Fibroblast of skin of back (primary cell): ENCODE measurements at places on chromosomes 5 and 9.

DNA sequence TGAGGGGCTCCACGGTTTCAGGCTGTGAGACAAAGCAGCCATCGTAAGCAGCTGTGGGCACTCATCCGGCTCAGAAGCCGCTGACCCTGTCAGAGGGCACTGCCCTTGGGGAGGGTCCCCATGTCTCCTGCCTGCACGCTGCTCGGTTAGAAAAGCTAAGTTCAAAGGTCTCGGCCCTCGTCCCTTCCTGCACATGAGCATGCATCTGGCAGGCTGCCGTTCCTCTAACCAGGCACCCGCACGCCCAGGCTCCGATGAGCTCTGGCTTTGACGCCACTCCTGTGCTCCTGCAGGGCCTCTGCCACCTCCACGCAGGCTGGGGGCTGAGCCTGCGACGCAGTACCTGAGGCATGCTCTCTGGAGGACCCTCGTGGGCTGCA lies 51.3 kb downstream of the NKD2 start:
- DNase-seq, result no peak

- DNase-seq, result peak; percentile 74
Measured at GRCh38 chr5:168085261-168086031, 206.0 kb upstream of the WWC1 start.

DNA sequence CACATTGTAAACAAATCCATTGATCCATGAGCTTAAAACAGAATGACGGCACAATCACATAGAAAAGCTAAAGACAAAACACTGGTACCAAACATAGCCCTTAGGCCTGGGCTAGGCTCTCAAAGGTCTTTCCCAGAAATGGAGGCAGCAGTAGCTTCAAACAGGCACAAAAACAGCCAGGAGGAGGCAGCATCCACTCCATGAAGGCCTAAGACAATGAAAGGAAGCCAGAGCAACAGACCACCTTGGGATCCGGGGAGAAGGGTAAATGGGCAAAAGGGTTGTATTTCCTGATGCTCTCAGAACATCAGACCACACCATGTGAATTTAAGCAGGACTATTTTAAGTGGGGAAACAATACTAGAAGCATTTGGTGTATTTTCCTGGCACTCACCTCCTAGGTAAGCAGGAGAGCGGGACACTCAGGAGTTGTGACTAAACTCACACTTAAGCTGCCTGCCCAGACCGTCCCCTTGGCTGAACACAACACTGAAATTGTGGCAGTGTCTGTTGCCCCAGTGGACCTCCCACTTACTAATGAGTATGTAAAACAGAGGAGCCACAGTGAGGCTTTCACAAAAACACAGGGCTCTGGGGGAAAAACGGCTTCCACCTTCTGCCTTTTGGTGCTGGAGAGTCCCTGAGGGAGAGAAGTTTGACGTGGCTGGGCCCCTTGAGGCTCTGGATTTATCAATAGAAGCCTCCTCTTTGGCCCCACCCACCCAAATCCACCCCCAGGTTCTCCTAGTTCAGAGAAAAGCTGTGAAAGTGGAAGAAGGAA lies 11.9 kb downstream of the GNPDA1 start:
- peak; percentile 31 for DNase-seq

- DNase-seq, result no peak
Measured at GRCh38 chr9:134233022-134233421, 68.7 kb upstream of the RNU6ATAC start.

DNA sequence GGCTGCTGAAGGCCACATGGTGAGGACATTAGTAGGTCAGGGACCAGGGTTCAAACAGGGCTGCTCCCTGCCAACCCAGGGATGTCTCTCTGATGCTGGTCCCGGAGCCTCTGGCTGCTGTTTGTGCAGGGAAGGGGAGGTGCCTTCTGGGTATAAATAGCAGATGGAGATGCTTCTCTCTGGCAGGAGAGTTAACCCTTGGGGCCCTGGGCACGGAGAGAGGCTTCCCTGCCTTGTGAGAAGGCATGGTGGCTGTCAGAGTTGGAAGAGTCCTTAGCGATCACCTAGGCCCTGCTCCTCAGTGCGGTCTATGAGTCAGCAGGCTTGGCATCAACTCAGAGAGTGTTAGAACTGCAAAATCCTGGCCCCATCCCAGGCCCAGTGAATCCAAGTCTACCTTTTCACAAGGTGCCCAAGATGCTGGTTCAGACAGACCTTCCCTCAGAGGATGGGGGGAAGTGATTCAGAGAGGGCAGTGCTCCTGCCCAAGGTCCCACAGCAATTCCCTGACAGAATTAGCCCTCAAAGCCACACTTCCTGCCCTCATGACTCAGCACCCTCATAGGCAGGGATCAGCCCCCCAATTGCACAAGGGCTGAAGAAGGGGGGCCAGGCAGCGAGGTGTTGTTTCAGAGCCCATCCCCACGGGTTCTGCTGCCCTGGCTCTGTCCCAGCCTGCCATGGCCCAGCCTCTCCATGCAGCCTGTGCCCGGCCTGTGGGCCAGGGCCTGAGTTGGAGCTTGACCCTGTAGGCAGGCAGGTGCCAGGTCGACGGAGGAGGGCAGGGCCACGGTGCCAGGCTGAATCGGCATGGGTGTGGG lies 25.6 kb downstream of the CAMK2A start:
- DNase-seq, result peak; percentile 86

DNA sequence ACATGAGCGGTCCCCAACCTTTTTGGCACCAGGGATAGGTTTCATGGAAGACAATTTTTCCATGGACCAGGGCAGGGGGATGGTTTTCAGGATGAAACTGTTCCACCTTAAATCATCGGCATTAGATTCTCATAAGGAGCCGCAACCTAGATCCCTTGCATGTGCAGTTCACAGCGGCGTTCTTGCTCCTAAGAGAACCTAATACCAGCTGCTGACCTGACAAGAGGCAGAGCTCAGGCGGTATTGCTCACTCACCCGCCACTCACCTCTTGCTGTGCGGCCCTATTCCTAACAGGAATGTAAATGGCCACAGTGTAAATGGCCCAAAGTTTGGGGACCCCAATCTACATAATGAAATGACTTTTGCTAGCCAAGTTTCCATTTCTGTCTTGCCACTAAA lies 3.1 kb upstream of the PLIN2 start:
- no peak for DNase-seq

- no peak for DNase-seq
Measured at GRCh38 chr5:181149806-181150733, 2.7 kb downstream of the OR2V2 start.

GRCh38 chr9:124261736-124262648 lies 4.2 kb downstream of the NEK6 start:
- no peak for DNase-seq

- no peak for DNase-seq
Measured at GRCh38 chr9:127336086-127336485, 60.9 kb upstream of the SLC2A8 start.

DNA sequence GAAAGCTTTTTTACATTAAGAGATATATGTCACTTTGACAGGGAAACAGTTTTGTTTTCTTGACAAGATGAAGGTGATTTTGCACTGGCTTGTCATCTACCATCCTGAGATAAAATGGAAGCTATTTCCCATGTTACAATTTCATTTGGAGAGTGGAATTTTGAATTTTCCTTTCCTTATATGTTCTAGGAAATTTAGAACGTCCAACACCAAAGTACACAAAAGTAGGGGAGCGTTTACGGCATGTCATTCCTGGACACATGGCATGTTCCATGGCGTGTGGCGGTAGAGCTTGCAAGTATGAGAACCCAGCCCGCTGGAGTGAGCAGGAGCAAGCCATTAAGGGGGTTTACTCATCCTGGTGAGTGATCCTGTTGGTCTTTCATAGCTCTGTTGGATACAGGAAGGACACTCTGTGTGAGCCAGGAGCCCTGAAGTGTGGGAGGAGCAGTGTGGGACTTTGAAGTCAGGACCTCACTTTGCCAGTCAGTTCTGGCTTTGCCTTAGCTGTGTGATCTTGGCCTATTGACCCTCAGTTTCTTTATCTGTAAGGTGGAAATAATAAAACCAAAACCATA lies 887 bp downstream of the PTPDC1 start:
- DNase-seq, result peak; percentile 60

- DNase-seq, result peak; percentile 91
Measured at GRCh38 chr9:87375397-87376073, 122.1 kb upstream of the DAPK1 start.

GRCh38 chr5:43348207-43348606 lies 35.0 kb upstream of the HMGCS1 start:
- DNase-seq, result no peak

GRCh38 chr5:67149057-67149950 lies 47.3 kb downstream of the CD180 start:
- DNase-seq, result no peak

DNA sequence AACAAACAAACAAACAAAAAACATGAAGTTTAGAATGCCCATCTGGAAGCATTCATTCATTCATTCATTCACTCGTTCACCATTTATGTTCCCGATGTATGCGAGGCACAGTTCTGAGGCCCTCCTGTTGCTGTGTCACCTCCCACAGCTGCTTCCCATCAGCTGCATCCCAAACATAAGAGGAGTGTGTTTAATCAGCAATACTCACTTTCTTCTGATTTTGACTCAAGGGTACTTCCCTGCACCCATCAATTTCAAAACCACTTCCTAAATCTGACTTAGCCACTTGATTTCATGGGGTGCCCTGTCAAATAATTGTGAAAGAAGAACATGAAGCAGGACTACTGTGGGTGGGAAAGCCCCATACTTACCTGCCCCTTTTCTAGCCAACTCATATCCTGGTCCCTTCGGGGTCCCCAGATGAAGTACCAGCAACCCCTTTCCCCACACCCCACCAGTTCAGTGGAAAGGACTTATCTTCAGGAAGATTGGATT lies 128.0 kb upstream of the IL12B start:
- no peak for DNase-seq

DNA sequence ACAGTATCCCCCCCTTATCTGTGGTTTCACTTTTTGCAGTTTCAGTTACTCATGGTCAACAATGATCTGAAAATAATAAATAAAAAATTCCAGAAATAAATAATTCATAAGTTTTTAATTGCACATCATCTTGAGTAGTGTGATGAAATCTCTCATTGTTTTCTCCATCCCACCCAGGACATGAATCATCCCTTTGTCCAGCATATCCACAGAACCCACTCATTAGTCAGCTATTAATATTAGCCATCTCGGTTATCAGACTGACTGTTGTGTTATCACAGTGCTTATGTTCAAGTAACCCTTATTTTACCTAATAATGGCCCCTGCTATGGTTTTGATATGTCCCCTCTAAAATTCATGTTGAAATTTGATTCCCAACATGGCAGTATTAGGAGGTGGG lies 40.7 kb downstream of the FAM114A2 start:
- DNase-seq, result no peak

- no peak for DNase-seq
Measured at GRCh38 chr5:92064993-92065392, 681.9 kb upstream of the ARRDC3 start.

DNA sequence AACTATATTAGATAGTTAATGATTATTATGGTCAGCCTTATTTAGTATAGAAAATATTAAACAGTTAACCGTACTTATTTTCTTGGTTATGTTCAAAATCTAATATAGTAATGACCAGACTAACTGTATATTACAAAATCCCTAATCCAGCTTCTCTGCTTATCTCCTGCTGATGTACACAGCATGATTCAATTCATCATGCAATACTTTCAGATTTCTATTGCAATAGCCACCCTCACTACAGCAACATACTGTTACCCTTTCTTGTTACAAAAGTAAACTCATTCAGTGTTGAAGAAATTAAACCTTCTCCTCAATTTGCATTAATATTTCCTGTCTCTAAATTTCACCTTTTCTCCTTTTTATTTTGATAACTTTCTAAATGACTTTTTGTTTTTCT lies 1375.0 kb upstream of the NUDT12 start:
- DNase-seq, result no peak

- DNase-seq, result no peak
Measured at GRCh38 chr5:128328446-128328845, 209.6 kb downstream of the FBN2 start.

DNA sequence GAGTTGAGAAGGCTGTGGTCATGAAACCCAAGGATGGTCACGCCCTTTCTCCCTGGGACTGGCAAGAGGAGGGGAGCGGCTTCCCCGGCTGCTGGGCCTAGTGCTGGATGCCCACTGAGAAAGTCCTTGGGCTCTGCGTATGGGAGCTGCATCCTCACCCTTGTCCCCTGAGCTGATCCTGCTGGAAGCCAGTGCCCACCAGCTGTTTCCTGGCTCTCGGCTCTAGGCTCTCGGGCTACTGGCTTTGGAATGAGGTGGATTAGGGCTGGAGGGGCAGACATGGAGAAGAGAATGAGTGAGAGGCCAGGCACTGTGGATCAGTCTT lies 149.3 kb upstream of the PPP1R26 start:
- DNase-seq, result no peak

DNA sequence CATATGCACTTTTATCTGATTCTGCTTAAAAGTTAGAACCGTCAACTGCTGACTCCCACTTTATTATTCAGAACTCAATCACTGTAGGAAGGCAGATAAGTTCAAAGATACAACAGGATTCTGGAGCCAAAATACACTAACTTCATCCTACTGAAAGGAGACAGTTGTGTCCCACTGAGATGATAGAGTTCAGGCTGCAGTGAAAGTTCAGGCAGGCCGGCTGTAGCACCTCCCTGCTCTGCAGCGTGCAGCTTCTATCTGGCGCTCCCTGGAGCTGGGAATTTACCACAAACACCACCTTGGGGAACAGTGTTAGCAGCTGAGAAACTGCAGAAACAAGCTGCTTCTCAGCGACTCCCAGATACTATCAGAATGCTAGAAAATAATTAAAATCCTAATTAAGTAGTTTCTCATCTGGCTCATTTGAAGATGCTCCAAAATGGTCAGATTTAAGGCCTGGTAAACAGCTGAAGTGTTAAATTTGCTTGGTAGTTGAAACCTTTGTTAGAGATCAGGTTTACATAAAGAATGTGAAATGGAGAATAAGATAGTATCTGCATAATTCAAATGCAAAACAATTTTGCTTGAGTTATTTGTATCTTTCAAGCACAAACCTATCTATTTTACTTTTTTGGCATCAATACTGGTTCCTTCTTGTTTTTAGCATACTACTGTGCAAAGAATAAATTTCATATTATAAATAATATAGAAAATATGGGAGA lies 52.3 kb upstream of the CNTLN start:
- peak; percentile 8 for DNase-seq

DNA sequence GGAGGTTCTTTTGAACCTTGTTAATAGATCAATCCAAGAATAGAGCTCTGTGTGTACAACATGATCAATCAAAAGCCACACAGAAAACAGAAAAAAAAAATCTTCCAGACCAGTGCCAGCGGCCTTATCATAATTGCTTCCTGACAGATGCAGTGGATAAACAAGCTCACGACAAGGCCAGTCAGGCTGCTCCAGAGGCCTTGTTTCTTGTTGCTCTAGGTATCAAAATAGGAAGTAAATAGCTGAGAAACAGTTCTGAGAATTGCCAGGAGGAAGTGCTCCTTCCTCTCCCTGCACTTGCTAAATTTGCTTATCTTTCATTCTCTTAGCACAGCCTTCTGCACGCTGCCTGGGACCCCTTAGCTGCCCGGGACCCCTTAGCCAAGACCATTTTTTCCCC lies 199.0 kb upstream of the TARS1 start:
- DNase-seq, result no peak

GRCh38 chr9:4424891-4425290 lies 65.4 kb upstream of the SLC1A1 start:
- DNase-seq, result no peak

GRCh38 chr9:15357050-15357653 lies 50.1 kb upstream of the TTC39B start:
- no peak for DNase-seq

- no peak for DNase-seq
Measured at GRCh38 chr9:23662320-23662719, 163.7 kb downstream of the ELAVL2 start.

- peak; percentile 52 for DNase-seq
Measured at GRCh38 chr9:80995759-80996158, 693.6 kb downstream of the TLE1 start.
